Right ventricle myocardium inferior (tissue), 1 donor: ENCODE measurements at places on chromosomes 5 and 9. TPM values are rescaled to one million over a fixed set of nuclear protein-coding genes. Genes with fewer than 3 reads are reported as not detected.

The ZCCHC7 gene
- total RNA-seq = 7.6 TPM

The PCDHGC3 gene
- 22.5 TPM for total RNA-seq

The LIX1 gene
- not detected for total RNA-seq

The PCDHGB5 gene
- total RNA-seq = 6.1 TPM

The CAMK4 gene
- total RNA-seq = 0.11 TPM

DNA sequence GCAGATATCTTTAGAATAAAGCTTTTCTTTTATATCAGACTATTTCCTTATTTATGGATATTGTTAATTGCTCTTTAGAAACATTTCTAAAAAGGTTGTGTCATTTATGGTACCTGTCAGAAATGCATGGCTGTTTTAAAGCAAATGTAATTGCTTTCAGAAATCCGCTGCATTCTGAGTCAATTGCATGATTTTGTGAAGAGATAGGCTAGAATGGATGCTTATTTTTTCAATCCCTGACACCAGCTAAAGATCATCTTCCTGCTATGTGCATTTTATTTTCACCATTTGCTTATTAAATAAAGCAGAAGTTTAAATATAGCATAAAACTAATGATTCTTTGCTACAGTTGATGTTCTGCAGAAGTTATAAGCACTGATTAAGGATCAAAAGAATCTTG, 170.2 kb upstream of the C9orf72 start:
- no peak for DNase-seq
